ENCODE measurements at places on chromosomes 5 and 9.
A peak's percentile ranks its signal among the peaks of the same experiment; 100 is the strongest.

DNA sequence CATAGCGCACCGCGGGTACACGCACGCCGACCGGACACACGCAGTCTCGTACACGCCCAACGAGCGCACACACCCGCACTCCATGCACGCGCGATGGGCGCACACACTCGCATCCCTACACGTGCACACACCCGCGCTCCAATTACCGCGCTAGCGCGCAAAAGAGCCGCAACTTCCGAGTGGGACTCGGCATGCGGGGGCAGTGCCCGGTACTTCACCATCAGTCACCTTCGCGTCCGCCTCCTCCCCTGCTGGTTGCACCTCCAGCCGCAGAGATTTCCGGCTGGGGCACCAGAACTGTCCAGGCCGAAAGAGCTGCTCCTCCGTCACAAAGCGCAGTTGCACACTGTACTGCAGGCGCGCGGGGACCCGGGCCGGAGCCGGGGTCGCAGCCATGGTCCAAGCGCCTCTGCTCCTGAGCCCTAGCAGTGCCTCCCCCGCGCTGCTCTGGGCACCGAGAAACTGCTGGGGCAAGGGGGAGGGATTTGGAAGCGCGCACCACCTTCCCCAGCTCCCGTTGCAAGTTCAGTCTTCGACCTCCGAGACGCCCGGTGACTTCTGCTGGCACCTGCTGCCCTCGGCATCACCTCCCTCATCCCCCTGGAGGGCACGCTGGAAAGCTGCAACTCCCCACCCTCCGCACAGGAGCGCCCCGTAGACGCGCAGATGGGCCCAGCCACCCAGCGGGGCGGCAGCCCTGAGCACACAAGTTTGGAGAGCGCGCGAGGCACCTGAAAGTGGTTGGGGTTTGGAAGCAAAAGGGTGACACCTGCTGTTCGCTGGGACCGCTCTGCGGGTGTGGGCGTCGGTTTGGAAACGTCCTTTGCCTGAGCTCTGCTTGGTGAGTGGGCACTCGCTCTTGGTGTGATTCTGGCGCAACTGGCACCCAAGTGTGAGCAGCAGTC is 337.4 kb upstream of the PUM3 start:
- DNase-seq = peak; percentile 84

- no peak for DNase-seq
These were observed 685.1 kb upstream of the DMAC1 start for GRCh38 chr9:8484597-8485191.

GRCh38 chr5:8523501-8523900 is 654.6 kb downstream of the MTRR start:
- no peak for DNase-seq

DNA sequence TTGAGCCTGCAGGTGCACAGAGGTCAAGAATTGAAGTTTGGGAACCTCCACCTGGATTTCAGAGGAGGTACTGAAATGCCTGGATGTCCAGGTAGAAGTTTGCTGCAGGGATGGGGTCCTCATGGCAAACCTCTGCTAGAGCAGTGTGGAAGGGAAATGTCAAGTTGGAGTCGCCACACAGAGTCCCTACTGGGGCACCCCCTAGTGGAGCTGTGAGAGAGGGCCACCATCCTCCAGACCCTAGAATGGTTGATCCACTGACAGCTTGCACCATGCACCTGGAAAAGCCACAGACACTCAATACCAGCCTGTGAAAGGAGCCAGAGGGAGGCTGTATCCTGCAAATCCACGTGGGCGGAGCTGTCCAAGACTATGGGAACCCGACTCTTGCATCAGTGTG is 78.0 kb downstream of the GABRA1 start:
- DNase-seq = peak; percentile 4

DNA sequence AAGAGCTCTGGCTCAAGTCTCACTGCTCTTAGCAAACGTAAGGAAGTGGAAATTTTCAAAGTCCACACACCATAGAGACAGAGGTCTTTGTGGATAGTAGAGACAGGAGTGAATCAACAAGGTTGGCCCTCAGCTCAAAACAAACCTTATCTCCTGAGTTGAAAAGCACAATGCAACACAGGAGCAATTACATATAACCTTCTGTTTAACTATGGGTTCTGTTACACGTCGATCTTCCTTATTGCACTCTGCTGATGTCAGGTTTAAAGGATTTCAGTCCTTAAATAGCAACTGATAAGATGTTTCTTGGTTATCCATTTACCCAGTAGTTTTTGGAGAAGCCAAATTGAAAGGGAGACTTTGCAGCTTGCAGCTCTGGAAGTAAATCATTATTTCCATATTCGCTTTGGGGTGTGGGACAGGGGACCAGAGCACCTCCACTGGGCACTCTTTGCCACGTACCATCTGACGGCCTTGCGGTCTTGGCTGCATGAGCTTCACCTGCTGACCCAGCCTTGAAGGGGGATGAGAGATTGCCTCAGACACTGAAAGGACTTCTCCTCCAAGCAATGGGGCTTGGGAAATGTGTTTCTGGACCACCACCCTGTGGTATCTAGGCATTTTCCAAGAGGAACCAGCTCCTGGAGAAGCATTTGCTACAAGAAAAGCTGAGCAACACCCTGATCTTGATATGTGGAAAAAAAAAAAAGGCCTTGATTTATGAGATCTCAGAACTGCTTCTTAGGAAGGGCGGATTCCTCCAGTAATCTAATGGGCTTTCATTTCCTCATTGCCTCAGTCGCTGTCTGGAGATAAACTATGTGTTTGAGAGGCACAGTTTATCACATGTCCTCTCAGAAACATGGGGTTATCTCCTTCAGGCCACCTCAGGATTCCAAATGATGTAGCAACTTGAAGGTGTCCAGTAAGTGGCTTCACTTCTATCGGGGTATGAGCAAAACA is 56.2 kb upstream of the ZNF622 start:
- DNase-seq = no peak

GRCh38 chr9:96581786-96582185 is 37.9 kb downstream of the CDC14B start:
- peak; percentile 47 for DNase-seq

DNA sequence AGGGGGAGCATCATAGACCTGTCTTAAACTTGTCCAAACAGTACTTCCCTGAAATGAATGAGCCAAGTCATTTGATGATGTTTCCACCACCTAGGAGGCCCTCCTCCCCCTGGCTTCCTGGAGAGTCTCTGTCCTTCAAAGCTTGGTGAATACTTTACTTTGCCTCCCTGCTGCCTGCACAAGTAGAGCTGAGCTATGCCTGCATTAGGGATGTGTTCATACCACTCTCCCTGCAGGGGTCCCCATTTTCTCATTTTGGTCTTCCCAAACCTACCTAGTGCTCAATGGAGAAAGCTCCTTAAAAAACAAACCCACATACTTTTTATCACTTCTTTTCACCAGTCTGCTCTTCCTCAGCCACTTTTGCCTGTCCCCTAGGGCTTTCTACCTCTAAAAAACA is 7.7 kb downstream of the CCNI2 start:
- DNase-seq = peak; percentile 60
